ENCODE measurements at places on chromosomes 1 and 21.

GRCh38 chr1:43388613-43389012 is 987 bp downstream of the MED8 start:
- no peak for DNase-seq

GRCh38 chr1:213457733-213458132 is 406.7 kb downstream of the RPS6KC1 start:
- no peak for DNase-seq

- no peak for DNase-seq
These were observed 187.0 kb upstream of the RUNX1 start for GRCh38 chr21:35236090-35236489.

- DNase-seq, result no peak
These were observed 686 bp downstream of the ARF1 start for GRCh38 chr1:228082918-228083870.

DNA sequence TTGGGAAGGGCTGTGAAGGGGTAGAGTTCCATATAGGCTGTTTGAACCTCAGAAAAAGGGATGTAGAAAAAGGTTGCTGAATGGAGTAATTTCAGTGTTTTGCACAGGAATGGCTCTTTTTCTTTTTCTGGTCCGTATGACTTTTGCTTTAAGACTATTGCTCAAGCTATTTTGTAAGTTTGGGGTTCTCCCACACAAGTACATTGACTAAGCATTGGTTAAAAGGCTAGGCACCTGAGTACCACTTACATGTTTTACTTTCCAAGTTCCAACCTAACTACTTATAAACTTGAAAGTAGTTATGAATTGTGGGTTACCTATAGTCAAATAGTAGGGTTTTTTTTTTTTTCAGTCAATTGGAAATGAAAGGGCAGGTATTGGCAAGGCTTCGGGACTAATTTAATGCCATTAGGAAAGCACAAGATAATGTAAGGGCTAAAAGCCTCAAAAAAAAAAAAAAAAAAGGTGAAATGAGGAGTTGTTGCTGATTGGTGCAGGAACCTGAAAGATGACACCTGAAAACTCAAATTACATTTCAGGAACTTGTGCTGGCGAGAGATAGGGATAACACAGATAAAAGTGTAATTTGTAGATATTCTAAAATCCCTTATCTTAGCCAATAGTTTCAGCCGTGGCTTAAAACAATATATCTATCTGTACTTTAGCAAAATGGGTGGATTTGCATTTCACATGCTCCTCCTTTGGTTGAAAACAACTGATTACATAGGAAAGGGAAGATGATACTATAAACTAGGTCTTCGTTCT is 209.5 kb downstream of the RPS6KC1 start:
- DNase-seq, result no peak
